ENCODE measurements at places on chromosomes 5 and 9. TPM values are rescaled to one million over a fixed set of nuclear protein-coding genes. Genes with fewer than 3 reads are reported as not detected.

FGF10 gene
- polyA plus RNA-seq, result not detected

CFAP77 gene
- polyA plus RNA-seq, result not detected

IL13 gene
- polyA plus RNA-seq, result not detected

HACD4 gene
- 0.08 TPM for polyA plus RNA-seq

- no peak for DNase-seq
Observed at GRCh38 chr5:156241266-156241665, 85.7 kb upstream of the SGCD start.

DNA sequence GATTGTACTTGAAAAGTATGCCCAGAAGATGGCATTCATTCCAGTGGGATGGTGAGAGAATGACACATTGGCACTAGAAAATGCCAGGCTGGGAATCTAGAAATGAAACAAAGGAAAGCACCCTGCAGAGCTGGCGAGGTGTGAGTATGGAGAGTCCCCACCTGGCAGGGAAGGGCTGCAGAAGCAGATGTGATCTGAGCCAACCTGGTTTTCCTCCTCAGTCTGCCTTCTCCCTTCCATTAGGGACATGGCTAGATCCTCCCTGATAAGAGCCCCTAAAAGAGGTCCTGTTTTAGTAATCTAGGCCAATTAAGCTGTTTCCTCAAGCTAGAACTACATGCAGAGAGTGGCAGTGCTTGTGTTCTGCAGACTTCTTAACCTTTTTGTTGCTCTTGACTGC, 24.7 kb upstream of the TNFSF15 start:
- DNase-seq, result peak; percentile 14

GRCh38 chr9:4980086-4980727, 4.9 kb upstream of the JAK2 start:
- no peak for DNase-seq

GRCh38 chr5:75524071-75524470, 12.4 kb downstream of the POLK start:
- DNase-seq, result peak; percentile 55

DNA sequence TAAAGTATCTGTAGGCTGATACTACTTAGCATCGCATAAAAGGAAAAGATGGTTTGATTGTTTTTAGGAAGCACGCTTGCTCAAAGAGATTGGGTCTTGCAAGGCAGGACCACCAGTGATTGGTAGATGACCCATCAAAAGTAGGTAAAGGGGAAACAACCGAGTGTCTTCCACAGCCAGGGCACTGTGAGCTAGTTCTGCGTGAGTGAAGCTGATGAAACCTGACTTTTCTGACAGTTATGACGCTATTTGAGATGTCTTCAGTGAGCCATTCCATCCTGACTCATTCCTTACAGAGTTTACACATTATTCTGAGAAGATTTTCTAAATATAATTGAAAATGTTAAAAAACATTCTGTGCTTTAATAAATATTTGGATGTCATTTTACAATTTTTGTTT, 49.7 kb downstream of the BASP1 start:
- no peak for DNase-seq

- no peak for DNase-seq
Observed at GRCh38 chr5:179955630-179956029, 47.9 kb upstream of the TBC1D9B start.

DNA sequence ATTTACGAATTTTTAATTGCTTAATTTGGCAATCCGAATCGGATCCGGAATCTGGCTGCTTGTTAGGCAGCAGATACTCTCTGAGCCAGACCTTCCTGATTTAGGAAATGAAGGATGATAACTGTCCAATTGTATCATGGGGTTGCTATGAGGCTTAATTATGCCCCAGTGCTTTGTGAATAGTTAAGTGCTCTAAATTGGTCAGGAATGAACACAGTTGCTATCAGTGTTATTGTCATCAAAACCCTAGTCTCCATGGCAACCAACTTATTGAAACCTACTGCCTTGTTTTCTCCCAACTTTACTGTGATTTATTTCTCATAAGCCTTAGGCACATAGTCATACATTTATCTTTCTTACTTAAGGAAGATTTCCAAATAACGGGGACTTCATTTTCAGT, 47.9 kb downstream of the MAMDC2 start:
- no peak for DNase-seq

GRCh38 chr5:167557359-167557758, 734.1 kb upstream of the WWC1 start:
- DNase-seq, result no peak

DNA sequence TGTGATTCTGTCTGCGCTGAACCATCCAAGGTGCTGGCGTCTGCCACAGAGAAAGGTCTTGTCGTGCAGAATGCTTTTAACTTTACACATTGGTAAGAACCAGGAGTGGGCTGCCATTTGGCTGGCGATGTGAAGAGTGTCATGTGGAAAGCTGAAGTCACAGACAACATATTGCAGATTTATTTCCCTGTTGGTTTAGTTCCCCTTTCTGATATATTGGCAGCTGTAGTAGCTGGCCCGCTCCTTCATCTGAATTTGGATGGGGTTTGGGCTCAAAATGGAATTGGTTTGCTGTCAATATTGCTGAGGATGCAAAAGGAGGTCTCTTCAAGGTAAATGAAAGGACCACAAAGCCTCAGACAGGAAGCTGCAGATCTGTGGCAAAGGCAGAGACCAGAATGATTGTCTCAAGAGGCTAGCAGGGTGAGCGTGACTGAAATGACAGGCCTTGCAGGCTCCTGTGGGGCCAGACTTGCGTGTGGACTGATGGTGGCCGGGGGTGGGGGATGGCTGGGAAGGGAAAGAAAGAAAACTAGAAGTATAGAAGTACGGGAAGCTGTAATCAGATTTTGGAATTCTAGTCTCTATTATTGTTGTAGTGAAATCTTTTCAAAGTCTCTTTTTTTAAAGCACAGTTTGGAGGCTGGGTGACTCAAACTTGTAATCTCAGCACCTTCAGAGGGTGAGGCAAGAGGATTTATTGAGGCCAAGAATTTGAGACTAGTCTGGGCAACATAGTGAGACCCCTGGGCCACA, 25.1 kb upstream of the CD180 start:
- no peak for DNase-seq

GRCh38 chr5:128422612-128423011, 115.4 kb downstream of the FBN2 start:
- DNase-seq, result no peak

DNA sequence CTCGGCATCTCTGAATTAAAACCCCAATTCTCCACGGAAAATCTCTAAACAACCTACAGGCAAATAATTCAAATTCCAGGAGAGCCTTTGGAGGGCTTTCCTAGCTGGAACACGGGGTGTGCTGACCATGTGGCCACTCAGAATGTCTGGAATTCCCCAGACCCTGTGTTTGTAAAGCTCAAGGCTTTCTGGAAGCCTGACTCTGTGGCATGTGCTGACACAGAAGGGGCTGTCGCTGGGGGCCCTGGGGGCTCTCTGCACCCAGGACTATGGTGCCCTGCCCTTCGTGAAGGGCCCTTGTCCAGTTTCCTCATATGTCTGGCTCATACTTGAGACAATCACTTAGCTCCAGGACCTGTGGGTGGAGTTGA, 29.0 kb upstream of the BOD1 start:
- DNase-seq, result no peak

GRCh38 chr9:83062651-83063527, at the start of gene RASEF:
TSS of gene RASEF (minus strand) at chr9:83063142. CDS start at chr9:83062867, 275 bp downstream.
- peak; percentile 78 for DNase-seq

- DNase-seq, result peak; percentile 53
Observed at GRCh38 chr9:133403766-133404453, 13.9 kb downstream of the REXO4 start.

DNA sequence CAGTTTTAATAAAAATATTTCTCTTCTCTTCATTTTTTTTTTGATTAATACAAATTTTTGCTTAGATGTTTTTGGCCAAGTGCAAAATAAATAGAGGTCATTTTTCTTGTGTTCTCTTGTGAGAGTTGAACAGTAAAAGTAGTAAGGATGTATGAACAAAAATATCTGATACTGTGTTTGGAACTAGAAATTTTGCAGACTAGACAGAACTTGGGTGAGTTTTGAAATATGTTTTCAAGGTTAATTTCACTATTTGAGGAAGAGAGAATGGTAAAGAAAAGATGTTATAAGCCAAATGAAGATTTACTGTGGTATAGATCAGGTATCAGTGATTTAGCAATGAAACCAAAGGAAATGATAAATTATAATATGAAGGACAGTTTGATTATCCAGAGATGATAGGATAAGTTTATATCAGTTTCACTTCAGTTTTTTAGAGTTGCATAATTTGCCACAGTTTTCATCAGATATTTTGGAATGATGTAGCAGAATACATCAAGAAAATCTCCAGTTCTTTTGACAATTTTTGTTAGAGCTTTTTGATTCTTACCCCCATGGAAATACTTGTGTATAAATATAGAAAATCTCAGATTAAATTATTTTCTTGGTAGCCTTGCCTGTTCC, 147.9 kb upstream of the VCAN start:
- DNase-seq, result no peak

GRCh38 chr5:136619556-136619955, 254.2 kb upstream of the TRPC7 start:
- no peak for DNase-seq

DNA sequence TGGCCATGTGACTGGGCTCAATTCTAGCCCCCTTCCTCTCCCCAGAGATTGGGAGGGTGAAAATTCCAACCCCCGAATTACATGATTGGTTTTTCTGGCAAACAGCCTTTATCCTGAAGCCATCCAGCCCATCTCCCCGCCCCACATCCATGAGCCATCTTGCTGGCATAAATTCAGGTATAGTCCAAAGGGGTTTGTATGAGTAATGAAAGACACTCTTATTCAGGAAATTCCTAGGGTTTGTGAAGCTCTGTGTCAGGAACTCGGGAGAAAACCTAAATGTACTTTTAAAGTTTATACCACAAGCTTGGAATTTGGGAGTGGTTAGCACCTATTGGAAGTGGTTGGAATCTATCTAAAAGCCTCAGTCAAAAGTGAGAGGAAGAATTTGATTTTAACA, 80.6 kb upstream of the SIMC1 start:
- peak; percentile 73 for DNase-seq

DNA sequence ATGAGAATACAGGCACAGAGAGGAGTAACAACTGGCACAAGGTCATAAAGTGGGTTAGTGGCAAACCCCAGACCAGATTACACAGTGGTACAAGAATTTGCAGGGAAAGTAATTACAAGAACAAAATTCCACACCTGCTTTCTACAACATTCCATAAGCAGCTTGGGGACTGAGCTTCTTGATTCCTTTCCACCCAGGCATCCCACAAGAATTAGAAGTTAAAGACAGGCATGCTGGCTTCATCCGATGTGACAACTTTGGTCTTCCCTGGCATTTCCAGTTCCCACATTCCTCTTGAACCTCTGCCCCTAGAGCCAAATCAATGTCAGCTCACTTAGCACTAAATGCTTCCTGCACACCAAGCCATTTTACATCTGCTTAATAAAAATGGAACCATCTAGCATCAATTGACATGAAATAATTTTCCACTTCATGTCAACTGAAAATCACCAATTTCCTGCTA, 435.8 kb upstream of the PAPPA start:
- peak; percentile 37 for DNase-seq

DNA sequence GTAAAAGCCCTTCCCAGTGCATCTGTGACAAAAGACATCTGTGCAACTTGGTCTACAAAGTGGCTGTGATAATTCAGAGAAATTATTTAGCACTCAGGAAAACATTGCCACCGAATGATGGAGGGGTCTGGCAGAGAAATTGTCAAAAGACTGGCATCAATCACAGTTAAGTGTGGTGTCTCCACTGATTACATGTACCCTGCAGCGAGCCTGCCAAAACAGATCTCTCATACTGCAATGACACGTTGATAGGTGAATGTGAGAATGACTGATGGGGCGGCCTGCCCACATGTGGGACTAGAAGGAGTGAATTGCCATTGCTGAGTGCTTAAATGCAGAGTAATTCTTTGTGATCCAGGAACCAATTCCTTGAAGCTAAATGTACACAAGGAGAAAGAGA, 136.4 kb upstream of the PCSK5 start:
- no peak for DNase-seq

- DNase-seq, result no peak
Observed at GRCh38 chr9:134909511-134910481, 7.9 kb downstream of the FCN1 start.

DNA sequence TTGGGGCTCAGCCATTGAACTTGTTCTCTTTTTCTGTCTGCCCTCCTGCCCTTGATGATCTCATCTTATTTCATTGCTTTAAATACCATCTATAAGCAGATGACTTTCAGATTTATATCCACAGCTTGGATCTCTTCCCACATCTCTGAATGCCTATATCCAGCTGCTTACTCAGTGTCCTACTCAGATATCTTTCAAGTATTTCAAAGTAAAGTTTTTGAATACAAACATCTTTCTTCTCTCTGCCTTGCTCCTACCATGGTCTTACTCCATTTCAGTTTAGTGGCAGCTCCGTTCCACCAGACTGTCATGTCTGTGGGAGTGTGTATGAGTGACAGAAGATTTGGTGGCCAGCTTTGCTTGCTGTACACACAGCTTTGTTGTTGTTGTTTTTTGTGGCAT, 59.7 kb downstream of the ERBIN start:
- DNase-seq, result peak; percentile 21

DNA sequence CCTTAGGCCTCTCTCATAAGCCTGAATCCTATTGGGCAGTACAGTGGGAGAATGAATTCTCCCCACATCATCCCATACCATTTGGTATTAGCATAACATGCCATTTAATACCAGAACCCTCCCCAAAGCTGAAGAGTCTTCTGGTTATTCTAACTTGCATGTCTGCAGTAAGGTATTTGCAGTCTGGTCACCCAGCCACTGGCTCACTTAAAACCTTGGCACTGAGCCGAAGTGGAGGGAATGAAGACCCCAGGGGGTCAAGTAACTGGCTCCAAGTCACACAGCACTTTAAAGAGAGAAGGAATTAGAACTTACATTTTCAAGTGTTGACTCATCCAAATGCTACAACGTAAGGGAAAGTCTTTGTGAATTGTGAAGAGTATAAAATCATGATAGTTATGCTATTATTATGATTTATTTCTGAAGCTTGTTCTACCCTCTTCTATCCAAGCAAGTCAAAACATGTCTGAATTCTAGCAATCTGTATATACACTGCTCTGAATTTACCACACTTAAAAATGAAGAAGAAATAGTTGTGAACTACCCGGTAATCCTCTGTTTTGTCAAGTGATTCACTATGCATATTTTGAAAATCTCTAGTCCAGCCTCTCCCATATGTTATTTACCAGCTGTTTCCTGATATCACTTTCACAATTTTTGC, 28.5 kb downstream of the GLRA1 start:
- DNase-seq, result peak; percentile 73

DNA sequence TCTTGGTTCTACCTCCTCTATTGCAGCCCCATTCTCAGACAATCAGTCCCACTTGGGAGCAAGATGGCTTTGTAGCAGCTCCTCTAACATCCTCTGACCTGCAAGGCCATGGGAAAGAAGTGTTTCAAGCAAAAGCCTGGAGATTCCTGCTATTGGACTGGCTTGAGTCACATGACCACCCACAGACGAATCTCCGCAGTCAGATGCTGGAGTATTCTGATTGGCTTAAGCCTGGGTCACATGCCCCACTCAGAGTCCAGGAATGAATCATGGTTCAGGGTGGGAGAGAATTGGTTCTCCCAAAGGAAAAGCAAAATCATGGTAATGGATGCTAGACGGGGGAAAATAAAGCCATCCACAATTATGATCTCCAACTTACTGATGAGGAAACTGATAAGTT, 22.6 kb upstream of the LMX1B start:
- no peak for DNase-seq

Measured in mammary epithelial cell (primary cell).